ENCODE measurements at places on chromosomes 3 and 15. TPM values are rescaled to one million over a fixed set of nuclear protein-coding genes. Genes with fewer than 3 reads are reported as not detected.

The PATL2 gene
- total RNA-seq, result 1.2 TPM

DNA sequence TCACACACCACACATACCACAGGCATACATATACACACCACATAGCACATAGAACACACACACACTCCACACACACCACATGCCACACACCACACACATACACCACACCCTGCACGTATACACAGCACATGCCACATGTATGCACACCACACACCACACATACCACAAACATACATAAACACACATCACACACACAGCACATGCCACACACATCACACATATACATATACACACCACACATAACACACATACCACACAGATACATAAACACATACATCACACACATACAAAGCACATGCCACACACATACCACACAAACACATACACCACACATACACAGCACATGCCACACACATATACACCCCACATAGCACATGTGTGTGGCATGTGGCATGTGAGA lies 171.1 kb downstream of the OR4M2 start:
- no peak overlapping the region for H3K27ac ChIP-seq
- no peak overlapping the region for H3K4me3 ChIP-seq
- H3K27me3 ChIP-seq, result peaks cover 50% of the 10 kb centered on the region
- no peaks in the 10 kb centered on the region for H3K4me1 ChIP-seq

DNA sequence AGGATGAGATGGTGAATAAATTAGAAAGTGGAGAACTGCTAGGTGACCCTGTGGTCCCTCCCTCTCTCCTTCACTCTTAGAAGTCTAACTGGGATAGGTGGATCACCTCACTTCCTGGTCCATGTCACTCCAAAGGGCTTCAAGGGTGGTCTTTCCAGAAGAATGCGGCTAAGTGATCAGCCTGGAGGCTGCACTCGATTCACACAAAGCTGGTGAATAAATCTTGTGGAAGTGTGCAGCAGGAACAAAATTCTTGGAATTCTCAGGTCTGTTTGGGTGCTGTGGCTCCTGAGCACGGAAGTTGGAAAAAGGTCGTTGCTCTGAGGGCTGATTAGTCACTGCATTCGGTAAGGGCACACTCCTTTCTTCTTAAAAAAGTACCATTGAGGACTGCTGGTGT lies 46.3 kb downstream of the GASK1A start:
- peaks cover 29% of the 10 kb centered on the region for H3K4me1 ChIP-seq
- H3K27me3 ChIP-seq, result no peaks in the 10 kb centered on the region
- no peak overlapping the region for H3K4me3 ChIP-seq
- peaks cover 4% of the 10 kb centered on the region for H3K36me3 ChIP-seq
- peak overlapping the region; percentile 76 for H3K27ac ChIP-seq
- DNase-seq, result no peak

DNA sequence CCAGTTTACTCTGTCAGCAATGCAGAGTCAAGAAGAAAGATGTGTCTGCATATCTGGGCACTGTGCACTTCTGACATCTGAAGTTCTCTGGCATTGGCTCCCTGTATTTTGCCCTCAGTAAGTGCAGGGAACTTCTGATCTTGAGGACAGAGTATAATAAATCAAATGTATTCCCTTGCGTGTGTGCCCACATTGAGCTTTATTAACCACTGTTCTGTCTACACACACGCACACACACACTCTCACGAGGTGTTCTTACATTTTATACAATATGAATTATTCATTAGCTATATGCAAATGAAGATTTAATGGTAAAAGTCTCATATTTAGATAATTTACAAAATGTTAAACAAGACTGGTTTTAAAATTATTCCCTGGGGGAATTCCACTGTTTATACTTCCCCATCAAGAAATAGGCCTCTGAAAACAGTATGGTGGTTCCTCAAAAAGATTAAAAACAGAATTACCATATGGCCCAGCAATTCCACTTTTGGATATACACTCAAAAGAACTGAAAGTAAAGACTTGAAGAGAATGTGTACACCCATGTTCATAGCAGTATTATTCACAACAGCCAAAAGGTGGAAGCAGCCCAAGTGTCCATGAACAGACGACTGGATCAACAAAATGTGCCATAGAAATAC lies 24.6 kb upstream of the ANPEP start:
- no peak for DNase-seq
- H3K27ac ChIP-seq, result no peak overlapping the region
- H3K27me3 ChIP-seq, result no peaks in the 10 kb centered on the region
- H3K36me3 ChIP-seq, result peaks cover 23% of the 10 kb centered on the region

DNA sequence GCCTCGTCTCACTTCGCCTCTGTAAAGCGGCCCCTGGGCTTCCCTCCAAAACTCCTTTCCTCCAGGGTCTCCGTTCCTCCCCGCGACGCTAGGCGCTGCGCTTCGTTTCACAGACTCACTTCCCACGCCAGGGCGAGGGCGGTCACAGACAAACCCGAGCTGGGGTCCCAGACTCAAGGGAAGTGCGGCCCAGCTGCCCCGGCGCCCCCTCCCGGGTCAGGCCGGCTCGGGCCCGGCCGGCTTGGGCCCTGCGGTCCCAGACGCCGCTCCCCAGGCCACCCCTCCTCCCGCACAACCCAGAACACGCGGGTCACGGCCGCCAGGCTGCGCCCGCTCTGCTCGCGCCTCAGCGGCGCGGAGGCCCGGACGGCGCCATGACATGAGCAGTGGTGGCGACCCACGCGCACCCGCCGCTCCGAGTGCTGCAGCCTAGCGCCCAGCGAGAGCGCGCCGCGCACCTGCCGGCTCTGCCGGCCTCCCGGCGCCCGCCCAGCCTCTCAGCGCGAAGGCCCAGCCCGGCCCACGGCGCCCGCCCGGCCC lies 547 bp downstream of the NUP210 start:
- peak; percentile 44 for DNase-seq
- peak overlapping the region; percentile 78 for H3K4me3 ChIP-seq
- H3K4me1 ChIP-seq, result peaks cover 40% of the 10 kb centered on the region
- peaks cover 6% of the 10 kb centered on the region for H3K27me3 ChIP-seq

DNA sequence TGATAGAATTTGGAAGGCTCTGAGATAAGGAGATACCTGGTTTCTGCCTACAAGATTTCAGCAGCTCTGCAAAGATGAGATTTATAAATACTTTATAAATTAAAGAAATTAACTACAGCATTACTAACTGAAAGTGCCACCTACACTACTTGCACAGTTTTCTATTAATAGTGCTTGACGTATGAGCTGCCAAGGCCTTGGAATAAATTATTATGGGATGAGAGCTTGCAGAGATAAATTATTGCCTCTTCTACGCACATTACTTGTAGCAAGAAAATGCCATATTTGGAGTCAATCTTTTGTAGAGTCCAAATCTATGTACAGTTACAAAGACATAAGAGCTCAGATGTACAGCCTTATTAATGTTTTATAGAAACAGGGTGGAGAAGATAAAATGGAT lies 89.1 kb downstream of the BCHE start:
- DNase-seq, result no peak
- no peaks in the 10 kb centered on the region for H3K27me3 ChIP-seq
- peaks cover 8% of the 10 kb centered on the region for H3K4me1 ChIP-seq
- no peak overlapping the region for H3K27ac ChIP-seq

- H3K27me3 ChIP-seq, result peaks cover 14% of the 10 kb centered on the region
- DNase-seq, result no peak
- no peak overlapping the region for H3K27ac ChIP-seq
- peaks cover 12% of the 10 kb centered on the region for H3K4me1 ChIP-seq
- H3K36me3 ChIP-seq, result no peaks in the 10 kb centered on the region
Observed at GRCh38 chr3:134603956-134604355, 46.9 kb downstream of the KY start.

The RSL24D1 gene
- 95.7 TPM for total RNA-seq

DNA sequence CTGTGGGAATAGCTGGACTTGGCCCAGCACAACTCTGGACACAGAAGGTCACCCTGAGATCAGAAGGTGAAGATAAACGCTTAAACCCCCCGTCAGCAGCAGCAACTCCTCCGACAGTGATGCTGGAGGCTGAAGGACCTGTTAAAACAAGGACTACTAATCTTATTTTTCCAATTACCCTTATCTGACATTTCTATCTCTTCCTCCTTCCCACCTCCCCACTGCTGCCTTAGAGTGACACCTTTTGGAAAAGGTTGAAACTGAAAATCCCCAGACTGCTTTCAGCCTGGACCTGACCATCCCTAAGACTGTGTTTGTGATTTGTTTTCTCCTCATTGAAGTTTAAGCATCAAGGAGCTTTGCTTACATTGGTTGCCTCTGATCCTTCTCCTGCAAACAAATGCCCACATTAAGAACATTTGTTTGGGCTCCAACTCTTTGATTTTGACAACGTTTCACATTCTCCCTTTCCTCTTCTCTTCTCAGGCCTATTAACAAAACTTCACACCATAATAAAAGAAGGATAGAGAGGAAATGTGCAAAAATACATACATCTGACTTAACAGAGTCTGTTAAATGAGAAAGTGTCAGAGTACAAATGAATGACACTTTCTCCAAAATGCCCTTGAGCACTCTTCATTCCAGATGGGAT lies 410.6 kb upstream of the WNT5A start:
- H3K36me3 ChIP-seq, result no peaks in the 10 kb centered on the region
- no peak overlapping the region for H3K4me3 ChIP-seq
- H3K4me1 ChIP-seq, result peaks cover 16% of the 10 kb centered on the region
- H3K27me3 ChIP-seq, result no peaks in the 10 kb centered on the region

The GP9 gene
- total RNA-seq, result not detected

GRCh38 chr3:185084901-185085300 lies 68.0 kb downstream of the C3orf70 start:
- no peak for DNase-seq
- no peaks in the 10 kb centered on the region for H3K27me3 ChIP-seq
- H3K4me1 ChIP-seq, result peaks cover 15% of the 10 kb centered on the region
- no peaks in the 10 kb centered on the region for H3K36me3 ChIP-seq
- H3K4me3 ChIP-seq, result no peak overlapping the region

DNA sequence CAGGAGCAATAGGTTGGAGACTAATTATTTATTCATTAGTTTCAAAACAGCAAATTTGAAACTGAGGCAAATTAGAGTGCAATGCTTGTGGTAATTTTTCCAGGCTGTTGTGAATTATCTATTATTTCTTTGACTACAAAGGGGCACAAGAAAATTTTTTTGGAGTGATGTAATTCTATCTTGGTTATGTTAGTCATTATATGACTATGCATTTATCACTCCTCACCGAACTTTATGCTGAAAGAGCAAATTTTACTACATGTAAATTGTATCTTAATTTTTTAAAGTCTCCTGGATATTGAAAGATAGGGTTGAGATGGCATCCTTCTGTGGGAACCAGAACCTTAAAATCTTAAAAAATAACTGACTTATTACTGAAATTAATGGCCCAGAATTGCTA lies 320.0 kb upstream of the ROBO1 start:
- H3K4me3 ChIP-seq, result no peak overlapping the region
- H3K27ac ChIP-seq, result no peak overlapping the region
- H3K4me1 ChIP-seq, result no peaks in the 10 kb centered on the region
- H3K36me3 ChIP-seq, result no peaks in the 10 kb centered on the region
- H3K27me3 ChIP-seq, result no peaks in the 10 kb centered on the region

DNA sequence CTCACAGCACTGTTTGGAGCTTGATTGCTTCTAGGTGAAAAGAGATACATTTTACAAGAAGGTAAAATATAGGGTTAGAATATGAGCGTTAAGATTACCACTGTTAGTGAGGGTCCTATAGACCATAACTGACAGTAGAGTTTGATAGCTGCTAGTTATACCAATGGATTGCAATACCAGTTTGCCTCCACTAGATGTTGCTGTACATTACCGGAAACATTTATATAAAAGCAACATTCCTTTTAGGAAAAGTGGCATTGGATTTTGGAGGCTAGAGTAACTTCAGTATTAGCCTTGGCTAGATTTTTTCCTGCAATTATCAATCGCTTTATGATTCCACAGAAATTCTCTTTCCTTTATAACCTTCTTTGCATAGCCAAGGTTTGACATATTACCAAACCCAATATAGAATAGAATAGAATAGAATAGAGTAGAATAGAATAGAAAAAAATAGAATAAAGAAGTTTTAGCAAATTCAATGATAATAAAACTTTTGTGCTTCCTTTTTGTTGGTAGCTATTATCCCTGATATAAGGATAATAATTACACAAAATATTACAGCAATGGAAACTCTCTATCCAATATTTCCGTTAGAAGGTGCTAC lies 1093.6 kb upstream of the ALCAM start:
- no peak overlapping the region for H3K4me3 ChIP-seq
- H3K27ac ChIP-seq, result no peak overlapping the region
- 0 out of 2 replicates have a peak, but pooled peaks cover 3% of the 10 kb centered on the region for H3K4me1 ChIP-seq
- H3K27me3 ChIP-seq, result no peaks in the 10 kb centered on the region
- H3K36me3 ChIP-seq, result peaks cover 43% of the 10 kb centered on the region
- no peak for DNase-seq

GRCh38 chr3:29153811-29154210 lies 127.1 kb upstream of the RBMS3 start:
- no peak overlapping the region for H3K4me3 ChIP-seq
- no peak overlapping the region for H3K27ac ChIP-seq
- peaks cover 25% of the 10 kb centered on the region for H3K4me1 ChIP-seq

- peaks cover 46% of the 10 kb centered on the region for H3K4me1 ChIP-seq
- H3K27me3 ChIP-seq, result no peaks in the 10 kb centered on the region
- H3K4me3 ChIP-seq, result no peak overlapping the region
- no peak overlapping the region for H3K27ac ChIP-seq
Observed at GRCh38 chr3:72434296-72434695, 413.9 kb downstream of the SHQ1 start.

DNA sequence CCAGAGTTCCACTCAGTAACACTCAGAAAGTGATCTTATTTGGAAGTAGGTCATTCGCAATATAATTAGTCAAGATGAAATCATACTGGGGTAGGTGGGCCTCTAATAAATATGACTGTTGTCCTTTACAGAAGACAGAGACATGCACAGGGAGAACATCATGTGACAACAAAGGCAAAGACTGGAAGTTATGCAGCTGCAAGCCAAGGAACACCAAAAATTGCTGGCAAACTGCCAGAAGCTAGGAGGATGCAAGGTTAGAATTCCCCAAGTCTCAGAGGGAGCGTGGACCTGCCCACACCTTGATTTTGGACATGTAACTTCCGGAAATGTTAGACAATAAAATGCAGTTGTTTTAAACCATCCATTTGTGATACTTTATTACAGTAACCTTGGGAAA lies 471.5 kb upstream of the AGTR1 start:
- DNase-seq, result no peak
- H3K36me3 ChIP-seq, result no peaks in the 10 kb centered on the region
- peaks cover 3% of the 10 kb centered on the region for H3K4me1 ChIP-seq
- no peaks in the 10 kb centered on the region for H3K27me3 ChIP-seq

GRCh38 chr3:191762323-191762960 lies 301.5 kb downstream of the PYDC2 start:
- peaks cover 16% of the 10 kb centered on the region for H3K4me1 ChIP-seq
- no peaks in the 10 kb centered on the region for H3K36me3 ChIP-seq
- no peak for DNase-seq

- H3K27ac ChIP-seq, result no peak overlapping the region
- no peaks in the 10 kb centered on the region for H3K27me3 ChIP-seq
- H3K4me3 ChIP-seq, result no peak overlapping the region
Observed at GRCh38 chr3:76051145-76051544, 265.8 kb upstream of the ZNF717 start.

The RLBP1 gene
- total RNA-seq, result not detected

The DUOX2 gene
- 0.13 TPM for total RNA-seq

DNA sequence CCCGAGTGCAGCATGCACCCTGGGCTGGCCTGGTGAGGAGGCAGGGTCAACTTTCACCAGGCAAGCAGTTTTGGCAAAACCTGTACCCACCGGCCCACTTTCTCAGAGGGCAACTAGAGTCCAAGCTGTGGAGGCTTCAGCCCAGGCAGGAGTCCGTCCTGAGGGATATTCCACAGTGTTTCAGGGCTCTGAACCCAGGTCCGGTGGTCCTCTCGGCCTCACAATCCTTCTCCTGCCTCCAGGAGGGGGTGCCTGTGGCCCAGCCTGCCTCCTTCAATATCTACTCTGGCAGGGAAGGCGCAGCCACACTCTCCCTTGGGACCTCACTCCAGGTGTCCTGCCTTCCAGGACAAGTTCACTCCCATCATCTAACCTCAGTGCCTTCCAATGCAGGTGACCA lies 3.9 kb downstream of the PLA2G4E start:
- no peak for DNase-seq
- no peak overlapping the region for H3K4me3 ChIP-seq

All from WTC11 (cell line).